ENCODE measurements at places on chromosomes 7 and 10.

- DNase-seq, result peak; percentile 77
Measured at GRCh38 chr7:30938435-30939316, 25.1 kb upstream of the GHRHR start.

DNA sequence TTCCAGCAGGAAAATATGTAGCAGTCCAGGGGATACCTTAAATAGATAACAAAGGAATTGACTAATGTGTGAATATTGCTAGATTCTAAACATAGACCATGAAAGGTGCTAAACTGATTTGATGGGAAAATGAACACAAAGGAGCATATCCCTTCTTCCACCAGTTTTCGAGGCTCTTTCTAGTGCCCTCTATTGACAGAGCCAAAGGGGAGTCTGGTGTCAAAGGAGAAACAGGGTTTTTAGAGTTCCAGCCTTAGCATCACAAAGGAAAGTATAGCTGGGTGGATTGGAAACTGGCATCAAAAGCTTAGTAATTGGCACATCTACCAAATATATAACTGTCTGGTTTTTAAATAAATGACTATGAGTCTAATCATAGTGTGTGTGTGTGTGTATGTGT lies 636.8 kb downstream of the ETV1 start:
- no peak for DNase-seq

- DNase-seq, result no peak
Measured at GRCh38 chr7:114919587-114919986, 2.3 kb upstream of the MDFIC start.

DNA sequence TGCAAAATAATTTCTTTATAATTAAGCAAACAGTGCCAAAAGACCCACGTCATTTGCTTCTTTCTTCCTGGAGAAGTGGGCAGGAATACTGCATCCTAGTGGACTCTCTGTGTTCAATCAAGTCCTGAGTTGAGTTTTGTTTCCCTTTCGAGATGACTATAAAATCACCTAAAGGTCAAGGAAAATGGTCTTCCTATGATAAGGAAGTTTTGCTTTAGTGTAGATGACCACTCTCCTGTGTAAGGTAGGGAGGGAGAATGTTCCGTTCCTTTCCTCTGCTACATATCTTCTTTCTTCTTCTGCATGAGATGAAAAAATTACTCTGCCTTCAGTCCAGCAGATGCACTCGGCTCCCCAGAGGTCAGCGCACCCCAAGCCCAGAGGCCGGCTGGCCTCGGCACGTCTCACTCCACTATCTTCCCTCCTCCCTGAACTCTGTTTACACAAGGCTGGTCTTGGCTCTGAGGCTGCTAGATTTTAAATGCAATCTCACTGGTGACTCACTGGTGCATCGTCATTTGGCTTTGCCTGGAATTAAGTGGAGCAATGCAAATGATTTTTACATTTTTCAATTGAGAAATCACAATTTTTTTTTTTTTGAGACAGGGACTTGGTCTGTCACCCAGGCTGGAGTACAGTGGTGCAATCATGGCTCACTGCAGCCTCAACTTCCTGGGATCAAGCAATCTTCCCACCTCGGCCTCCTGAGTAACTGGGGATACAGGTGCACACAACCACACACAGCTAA lies 18.6 kb upstream of the VDAC2 start:
- DNase-seq, result no peak

GRCh38 chr7:142010952-142011548 lies 15.4 kb downstream of the MGAM start:
- DNase-seq, result no peak

DNA sequence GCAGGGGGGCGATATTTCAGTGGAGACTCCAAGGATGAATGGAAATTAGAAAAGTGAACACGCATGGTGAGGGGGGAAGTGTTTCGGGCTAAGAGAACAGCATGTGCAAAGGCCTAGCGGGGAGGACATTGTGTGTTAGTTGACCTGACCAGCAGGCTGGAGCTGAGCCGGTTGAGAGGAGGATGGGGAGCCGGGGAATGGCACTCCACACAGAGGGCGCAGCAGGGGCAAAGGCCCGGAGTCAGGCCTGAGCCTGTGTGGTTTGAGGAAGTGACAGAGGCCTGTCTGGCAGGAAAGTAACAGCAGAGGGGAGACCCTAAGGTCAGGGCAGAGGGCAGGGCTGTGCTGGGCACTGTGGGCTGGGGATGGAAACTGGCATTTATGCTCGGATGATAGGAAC lies 83.2 kb upstream of the ZNF479 start:
- DNase-seq, result no peak

Measured in activated T-cell treated with anti-CD3 and anti-CD28 coated beads, Interleukin-2, amount 50 U/mL, for 72 hours (primary cell).